ENCODE measurements at places on chromosomes 6 and 20.

GRCh38 chr6:149964308-149965193 is 808 bp downstream of the ULBP1 start:
- DNase-seq, result no peak

- DNase-seq, result no peak
These were observed 35.2 kb downstream of the XRN2 start for GRCh38 chr20:21338291-21338690.

GRCh38 chr6:125952764-125953501 is 3.6 kb upstream of the HINT3 start:
- peak; percentile 19 for DNase-seq

GRCh38 chr6:46174904-46175303 is 4.1 kb upstream of the ENPP5 start:
- DNase-seq, result no peak

GRCh38 chr20:17438436-17439039 is 92.6 kb downstream of the BFSP1 start:
- no peak for DNase-seq
